ENCODE measurements at places on chromosomes 7 and 10. TPM values are rescaled to one million over a fixed set of nuclear protein-coding genes. Genes with fewer than 3 reads are reported as not detected.

GRCh38 chr10:112159469-112159868 is 24.1 kb downstream of the GPAM start:
- DNase-seq, result no peak

DNA sequence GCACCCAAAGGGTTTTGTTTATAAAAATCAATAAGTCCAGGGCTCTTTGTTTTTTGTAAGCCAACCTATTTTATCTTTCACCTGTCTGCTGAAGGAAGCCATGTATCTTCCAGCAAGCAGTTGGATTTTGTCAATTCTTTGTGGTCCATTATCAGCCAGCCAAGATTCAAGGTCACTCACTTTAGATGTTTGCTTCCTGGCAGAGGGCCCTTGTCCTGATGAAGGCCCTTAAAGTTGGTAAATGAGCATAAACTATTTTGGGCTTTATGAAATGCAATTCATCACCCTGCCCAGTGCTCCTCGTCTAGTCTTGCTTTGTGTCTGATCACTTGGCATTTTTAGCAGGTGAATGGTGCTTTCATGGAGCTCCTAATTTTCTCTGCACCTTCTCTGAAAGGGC is 1004.2 kb downstream of the GRID1 start:
- no peak for DNase-seq

Gene FAM241B
- 1.2 TPM for polyA plus RNA-seq

DNA sequence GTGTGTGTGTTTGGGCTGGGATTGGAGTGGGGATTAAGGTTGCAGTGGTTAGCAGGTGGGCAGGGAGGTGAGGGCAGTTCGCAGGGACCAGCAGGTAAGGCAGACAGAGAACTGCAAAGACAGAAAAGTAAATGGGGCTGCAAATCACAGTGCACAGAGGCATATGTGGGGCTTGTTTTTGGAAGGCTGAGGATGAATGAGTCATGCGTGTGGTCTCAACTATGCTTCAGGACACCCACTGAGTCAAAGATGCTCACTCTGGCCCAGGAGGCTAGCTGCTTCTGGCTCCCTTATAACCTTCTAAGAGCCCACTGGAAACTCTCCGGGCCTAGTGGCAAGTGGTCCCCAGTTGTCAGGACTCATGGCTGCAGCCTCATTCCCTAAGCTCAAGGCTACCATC is 118.2 kb downstream of the ZNF248 start:
- DNase-seq, result no peak

DNA sequence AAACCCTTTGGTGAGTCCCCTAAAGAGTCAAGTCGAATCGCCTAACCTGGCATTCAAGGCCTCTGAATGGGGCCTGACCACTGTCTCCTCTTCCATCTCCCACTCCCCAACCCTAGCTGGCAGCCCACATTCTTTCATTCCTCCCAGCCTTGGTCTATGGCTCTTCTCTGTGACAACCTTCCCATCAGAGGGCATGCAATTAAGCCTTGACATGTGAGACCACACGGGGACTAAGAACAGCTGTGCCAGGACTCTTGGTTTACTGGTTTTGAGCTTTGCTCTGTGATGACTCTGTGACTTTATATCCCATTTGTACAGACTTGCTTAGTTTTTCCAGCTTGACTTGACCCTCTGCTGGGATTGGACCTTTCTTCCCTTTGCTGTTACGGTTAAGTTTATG is 116.6 kb downstream of the BUB3 start:
- no peak for DNase-seq

- DNase-seq, result no peak
These were observed 100.5 kb downstream of the GTF2IRD1 start for GRCh38 chr7:74554178-74554577.

DNA sequence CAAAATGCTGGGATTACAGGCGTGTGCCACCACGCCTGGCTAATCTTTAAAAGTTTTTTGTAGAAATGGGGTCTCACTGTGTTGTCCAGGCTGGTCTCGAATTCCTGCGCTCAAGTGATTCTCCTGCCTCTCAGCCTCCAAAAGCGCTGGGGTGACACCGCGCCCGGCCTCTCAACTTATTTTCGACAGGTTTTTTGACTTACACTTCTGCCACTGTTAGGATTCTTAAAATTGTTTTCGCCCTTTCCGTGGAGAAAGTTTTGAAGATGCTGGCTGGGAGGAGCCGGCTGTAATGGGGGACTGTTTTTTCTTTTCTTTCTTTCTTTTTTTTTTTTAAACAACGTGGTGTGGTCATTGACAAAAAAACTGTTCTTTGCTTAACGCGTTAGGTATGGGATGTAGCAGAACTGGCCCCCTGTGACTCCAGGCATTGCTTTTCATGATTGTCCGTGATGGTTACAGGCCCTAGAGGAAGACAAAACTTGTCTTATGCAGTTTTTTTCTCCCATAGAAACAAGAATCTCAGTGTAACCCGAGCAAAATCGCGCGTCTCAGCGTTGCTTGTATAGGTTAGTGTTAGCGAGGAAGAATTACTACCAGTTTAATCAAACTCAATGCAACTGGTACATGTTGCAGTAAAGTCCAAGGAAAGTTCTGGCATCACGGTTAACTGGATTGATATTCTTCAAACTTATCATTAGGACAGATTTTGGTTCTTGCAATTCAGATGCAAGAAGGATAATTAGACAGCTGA is 72.2 kb downstream of the DAGLB start:
- no peak for DNase-seq

DNA sequence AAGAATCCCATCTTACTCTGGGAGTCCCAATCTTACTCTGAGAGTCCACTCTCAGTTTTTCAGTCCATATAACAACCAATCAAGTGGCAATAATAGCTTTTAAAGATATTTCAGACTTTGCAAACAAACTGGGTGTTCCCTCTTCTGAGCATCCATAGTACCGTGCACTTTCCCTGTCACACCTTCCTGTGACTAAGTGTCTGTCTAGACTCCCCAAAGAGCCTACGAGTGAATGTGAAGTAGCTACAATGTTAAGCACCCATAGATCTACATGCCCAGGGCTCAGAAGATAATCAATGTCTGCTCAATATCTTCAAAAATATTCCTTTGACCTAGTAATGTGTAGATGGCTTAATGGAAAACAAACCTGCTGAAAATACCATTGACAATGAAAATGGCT is 95.6 kb upstream of the ASAH2 start:
- DNase-seq, result no peak

Measured in ovary (tissue), 10 donors.